ENCODE measurements at places on chromosomes 11 and 22.

DNA sequence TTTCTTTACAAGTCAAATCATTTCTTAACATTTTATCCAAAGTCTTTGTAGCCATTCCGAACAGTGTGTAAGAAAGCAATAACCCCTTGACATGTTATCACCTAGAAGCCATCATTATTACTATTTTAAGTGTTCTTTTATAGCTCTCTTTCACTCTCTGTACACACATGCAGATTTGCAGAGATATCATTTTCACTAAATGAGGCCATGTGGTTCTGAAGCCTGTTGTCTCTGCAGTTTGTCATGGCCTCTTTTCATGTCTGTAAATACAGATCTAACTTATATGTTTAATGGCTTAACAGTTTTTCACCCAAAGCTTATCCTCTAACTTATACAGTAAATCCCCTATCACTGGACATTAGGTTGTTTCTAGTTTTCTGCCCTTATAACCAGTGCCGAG is 166.8 kb downstream of the MYO18B start:
- no peak for DNase-seq

DNA sequence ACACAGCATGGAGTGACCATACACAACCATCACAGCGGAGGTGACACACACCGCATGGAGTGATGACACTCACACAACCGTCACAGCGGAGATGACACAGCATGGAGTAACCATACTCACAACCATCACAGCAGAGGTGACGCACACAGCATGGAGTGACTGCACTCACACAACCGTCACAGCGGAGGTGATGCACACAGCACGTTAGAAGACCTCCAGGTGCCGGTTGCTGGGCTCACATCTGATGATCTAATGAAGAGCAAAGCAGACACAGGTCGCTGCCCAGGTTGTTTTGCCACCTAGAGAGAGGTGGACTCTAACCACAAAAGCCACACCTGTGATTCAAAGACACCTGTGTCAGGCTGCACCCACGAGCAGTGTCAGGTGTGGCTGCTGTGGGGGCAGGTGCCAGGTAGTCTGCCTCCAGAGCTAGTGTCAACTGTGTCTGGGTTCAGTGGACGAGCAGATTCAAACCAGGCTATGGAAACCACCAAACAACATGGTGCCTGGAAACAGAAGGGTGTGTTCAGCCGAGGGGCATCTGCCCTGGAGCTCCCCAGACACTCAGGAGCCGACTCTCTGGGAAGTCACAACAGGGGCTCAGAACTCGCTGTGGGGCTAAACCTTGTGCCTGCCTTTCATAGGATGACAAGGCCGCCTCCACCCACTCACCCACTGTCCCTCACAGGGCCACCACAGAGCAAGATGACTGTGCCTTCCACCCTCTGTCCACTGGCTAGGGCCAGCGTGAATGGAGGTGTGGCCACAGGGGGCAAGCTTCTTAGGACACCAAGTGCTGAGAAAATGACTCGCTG is 608.2 kb downstream of the TBC1D22A start:
- DNase-seq = no peak

DNA sequence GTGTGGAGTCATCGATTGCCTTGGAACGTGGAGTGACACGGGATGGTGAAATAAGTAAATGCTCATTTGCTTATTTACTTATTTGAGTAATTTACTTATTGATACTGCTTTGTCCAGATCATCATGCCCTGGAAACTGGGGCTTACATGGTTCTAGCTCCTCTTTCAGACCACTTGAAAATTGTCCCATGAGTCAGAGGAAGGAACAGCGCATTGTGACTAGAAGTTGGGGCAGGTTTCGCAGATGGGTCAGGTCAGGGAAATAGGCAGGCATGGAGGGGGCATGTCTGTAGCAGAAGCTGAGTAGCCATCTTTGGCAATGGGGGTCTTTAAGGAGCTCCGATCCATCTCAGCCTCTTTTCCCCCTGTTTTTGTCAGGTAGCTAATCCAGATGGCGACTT is 104.2 kb upstream of the SORL1-AS1 start:
- DNase-seq = no peak

GRCh38 chr11:105443623-105444022 is 166.2 kb upstream of the GRIA4 start:
- DNase-seq = no peak

GRCh38 chr22:45805413-45805812 is 133.8 kb downstream of the ATXN10 start:
- no peak for DNase-seq

- DNase-seq = no peak
Observed at GRCh38 chr11:35964841-35965240, 21.0 kb downstream of the LDLRAD3 start.

DNA sequence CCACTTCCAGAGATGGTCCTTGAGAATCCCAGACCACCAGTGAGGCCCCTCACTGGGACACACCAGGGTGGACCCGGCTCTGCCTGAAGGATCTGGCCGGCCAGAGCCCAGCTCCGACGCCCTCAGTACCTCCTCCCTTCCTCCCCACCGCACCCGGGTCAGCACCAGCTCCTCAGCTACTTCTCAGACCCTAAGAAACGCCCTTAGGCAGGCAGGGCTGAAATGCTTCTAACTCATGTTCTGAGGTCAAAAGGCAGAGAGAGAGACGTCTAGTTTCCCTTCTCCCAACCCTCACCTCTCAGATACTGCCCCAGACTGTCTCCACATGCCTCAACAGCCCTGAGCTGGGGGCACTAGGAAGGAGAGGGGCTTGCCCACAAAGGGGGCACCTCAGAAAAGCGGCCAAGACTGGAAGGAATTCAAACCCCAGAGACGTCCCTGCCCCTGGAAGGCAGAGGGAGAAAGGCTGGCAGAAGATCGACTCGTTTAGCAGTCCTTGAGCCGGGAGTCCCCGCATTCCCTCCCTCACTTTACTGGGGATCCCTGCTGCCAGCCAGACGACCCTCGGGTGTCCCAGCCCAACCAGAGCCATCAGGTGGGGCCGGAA is 539 bp downstream of the USH1C start:
- no peak for DNase-seq

GRCh38 chr22:26169315-26170111 is at the start of gene SEZ6L:
Gene SEZ6L, plus strand, starts transcription at chr22:26169462. Its CDS starts 208 bp downstream, at chr22:26169670.
- no peak for DNase-seq

DNA sequence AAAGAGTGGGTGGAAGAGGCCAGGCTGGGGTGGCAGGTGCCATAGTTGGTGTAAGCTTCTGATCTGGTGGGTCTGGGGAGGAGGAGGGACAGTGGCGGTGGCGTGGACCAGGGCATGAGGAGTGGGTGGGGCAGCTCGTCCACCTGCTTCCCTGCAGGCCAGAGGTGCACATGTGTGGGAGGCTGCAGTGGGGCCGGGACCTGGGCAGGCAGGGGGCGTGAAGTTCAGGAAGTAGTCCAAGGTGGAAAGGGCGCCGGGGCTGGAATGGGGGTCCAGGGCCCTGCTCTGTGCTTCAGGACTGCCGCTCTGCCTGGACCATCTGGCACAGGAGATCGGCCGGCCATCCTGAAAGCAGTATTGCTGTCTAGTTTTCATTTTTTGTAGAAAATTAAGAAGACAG is 15.9 kb downstream of the RIBC2 start:
- DNase-seq = no peak

DNA sequence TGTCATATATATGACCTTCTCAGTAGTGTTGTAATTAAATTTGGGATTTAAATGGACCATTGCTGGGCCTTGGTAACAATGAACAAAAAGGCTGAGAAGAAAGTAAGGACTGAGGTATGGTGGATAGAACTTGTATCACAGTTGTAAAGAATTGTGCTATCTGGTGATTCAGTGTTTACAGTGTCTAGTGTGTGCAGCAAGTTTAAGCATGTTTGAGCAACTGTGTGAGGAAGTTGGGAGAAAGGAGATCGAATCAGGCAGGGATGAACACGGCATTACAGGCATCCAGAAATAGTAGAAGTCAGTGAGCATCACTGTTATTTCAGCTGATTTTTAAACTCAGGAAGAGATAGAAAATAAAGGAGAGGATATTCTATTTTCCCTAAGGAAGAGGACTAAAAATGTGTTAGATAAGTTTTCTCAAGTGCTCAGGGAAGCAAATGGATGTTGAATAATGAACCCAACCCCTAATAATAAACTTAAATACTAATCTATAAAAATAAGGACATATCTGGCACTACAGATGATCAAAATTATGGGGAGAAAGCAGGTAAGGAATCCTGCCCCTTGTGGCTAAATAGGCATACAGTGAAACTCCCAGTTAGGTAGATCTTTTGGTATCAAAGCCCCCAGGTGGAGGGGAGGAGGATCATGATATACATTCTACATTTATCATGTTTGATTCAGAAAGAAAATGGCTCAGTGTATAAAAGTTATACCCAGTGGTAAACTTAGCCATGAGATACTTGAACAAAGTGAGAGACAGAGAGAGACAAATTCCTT is 361.0 kb upstream of the ANO3 start:
- DNase-seq = no peak

GRCh38 chr22:43470941-43471585 is 59.2 kb downstream of the MPPED1 start:
- no peak for DNase-seq

- no peak for DNase-seq
Observed at GRCh38 chr11:82895437-82896091, 4.7 kb downstream of the PRCP start.

- no peak for DNase-seq
Observed at GRCh38 chr11:27209562-27210005, 153.4 kb downstream of the CCDC34 start.

DNA sequence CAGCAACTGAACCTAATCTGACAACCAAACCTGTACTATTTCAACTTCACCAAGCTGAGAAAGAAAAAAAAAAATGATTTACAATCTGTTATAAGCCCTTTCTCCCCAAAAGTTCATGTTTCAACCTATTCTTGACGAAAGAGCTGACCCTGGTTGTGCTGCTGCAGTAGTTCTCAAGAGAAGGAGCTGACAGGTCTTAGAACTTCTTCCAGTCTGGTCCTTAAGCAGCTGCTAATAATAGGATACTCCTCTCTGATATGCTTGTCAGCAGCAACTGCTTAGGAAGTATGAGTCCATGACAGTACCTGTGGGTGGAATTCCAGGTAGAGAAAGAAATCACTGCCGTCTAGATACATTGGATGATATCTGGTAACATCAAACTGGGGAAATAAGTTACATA is 735.1 kb upstream of the CCDC90B start:
- no peak for DNase-seq

GRCh38 chr11:84316866-84317555 is 1030.8 kb upstream of the CCDC90B start:
- no peak for DNase-seq

- DNase-seq = peak; percentile 38
Observed at GRCh38 chr11:93652161-93652597, 9.3 kb upstream of the CEP295 start.

DNA sequence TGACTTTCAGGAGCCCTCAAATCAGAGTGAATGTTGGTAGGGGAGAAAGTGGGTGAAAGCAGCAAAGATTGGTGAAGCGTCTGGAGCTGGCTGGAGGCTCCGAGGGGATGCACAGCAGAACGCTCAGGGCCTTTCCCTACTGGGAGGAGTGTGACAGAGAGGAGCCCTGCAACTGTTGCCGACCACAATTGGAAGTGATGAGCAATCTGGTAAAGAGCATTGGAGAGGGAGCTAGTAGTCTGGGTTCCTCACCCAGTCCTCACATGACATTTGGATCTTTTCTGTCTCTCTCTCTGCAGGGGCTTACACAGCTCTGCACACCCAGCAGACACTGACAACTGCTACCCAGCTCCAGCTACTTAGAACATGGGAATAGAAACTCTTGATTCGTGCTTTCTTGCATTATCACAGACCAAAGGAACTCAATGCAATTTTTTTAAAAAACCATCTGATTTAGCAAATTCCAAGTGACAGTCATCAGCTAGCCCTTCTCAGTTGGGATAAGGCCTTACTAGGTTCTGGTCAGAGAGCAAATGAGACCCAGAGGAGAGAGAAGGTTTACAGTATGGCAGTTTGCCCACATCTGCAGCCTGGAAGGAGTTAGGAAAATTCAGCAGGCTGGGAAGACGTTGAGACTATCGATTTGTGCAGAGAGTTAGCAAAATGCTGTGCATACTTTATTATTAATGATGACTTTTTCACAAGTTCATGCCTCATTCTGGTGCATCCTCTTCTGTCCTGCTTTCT is 278.0 kb upstream of the PLET1 start:
- no peak for DNase-seq

DNA sequence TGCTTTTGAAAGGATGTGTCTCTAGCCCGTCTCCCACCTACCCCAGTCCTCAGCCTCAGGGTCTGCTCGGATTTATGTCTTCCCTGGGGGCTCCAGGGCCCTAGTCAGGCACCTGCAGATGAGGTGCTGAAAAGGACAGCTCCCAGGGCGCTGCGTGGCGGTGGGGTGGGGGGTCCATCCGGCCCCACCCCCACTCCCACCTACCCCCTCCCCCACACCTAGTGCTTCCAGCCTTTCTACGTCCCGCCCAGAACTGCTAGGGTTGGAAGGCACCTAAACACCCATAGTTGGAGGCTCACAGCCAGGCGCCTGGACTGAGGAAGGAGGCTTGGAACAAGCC is 1.4 kb upstream of the ROBO3 start:
- DNase-seq = no peak

DNA sequence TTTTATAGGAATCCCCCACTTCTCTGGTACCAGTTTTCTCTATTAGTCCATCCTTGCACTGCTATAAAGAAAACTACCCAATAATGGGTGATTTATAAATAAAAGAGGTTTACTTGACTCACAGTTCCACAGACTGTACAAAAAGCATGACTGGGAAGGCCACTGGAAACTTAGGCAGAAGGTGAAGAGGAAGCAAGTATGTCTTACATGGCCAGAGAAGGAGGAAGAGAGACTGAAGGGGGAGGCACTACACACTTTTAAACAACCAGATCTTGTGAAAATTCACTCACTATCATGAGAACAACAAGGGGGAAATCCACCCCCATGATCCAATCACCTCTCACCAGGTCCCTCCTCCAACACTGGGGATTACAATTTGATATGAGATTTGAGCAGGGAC is 68.9 kb upstream of the GNAZ start:
- DNase-seq = no peak

- peak; percentile 36 for DNase-seq
Observed at GRCh38 chr11:117970400-117971024, 15.7 kb upstream of the IL10RA start.

DNA sequence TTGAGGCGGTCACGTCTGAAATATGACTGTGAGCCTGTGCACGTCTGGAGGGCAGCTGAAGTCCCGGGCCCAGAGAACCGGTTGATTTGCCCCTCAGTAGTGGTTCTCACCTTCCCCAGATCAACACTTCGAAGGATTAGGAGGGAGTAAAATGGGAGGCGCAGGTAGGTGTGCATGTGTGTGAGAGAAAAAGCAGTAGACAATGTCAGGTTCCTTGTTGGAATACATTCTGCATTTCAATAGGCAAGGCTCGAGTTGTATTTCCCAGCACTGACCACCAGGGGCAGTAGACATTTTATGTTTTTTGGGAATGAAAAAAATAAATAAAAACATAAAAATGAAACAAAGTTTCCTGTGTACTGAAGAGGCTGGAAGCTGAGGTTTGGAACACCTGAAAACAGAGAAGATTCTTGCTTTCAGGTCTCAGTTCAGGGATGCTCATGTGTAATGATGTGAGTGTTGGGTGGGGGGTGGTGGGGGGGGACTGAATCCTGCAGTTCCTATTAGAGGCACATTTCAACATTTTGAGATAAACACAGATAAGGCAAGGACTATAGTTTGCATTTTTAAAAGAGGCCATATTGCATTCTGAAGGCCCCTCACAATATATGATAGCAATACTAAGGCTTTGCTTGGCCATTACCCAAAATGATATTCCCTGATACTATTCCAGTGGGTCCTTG is 333.9 kb downstream of the CADM1 start:
- no peak for DNase-seq
